RPMI8226 (cell line): ENCODE measurements at places on chromosomes 1 and 21.

GRCh38 chr1:184840596-184840995, 85.9 kb upstream of the EDEM3 start:
- no peak for DNase-seq

GRCh38 chr1:11441211-11441952, 37.6 kb upstream of the DISP3 start:
- no peak for DNase-seq

GRCh38 chr1:211738691-211739301, 63.4 kb upstream of the NEK2 start:
- peak; percentile 51 for DNase-seq

DNA sequence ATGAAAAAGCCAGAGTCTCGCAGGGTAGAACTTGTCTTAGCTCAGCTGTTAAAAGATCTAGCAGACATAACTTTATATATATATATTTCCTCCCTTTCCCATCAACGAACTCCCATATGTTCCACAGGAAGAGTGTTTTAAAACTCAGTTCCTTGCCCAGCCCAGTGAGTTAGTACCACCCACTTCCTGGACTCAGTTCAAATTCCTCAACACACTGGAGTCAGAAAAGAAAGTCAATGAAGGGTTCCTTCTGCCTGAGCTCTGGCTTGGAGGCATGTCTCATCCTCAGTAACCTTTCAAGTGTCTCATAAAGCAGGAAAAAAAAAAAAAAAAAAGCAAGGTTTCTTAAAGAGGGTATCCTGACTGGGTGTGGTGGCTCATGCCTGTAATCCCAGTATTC, 15.6 kb downstream of the TPM3 start:
- no peak for DNase-seq

- no peak for DNase-seq
These were observed 20.1 kb downstream of the URB1 start for GRCh38 chr21:32372755-32373154.

GRCh38 chr1:77680173-77680572, 2.3 kb downstream of the ZZZ3 start:
- no peak for DNase-seq

DNA sequence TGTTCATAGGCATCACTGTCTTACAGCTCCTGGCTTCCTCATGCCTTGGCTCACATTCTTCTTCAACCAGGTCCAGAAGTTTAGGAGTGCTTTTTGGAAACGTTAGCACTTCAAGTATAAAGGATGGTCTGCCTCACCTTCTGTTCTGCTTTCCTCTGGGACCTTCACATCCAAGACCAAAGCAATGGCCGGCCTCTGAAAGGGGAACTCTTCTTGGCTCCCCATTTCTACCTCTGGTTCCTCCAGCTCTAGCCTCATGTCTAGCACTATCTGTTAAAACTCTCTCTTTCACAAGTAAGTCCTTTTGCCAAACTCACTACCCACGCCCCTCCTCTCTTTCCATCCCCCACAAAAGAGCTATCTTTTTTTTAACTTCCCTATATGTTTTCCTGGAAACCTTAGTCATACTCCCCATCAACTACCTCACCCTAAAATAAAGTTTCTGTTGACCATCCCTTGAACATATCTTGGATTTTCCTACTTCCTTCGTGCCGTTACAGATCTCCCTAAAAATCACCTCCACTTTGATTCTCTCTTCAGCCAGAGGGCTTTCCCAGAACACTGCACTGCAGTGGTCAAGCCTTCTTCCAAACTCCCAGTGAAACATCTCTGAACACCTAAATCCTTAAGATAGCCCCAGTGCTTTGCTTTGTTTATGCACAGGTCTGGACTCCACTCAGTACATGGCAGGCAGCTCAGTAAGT, 7.9 kb downstream of the SORT1 start:
- DNase-seq = no peak

DNA sequence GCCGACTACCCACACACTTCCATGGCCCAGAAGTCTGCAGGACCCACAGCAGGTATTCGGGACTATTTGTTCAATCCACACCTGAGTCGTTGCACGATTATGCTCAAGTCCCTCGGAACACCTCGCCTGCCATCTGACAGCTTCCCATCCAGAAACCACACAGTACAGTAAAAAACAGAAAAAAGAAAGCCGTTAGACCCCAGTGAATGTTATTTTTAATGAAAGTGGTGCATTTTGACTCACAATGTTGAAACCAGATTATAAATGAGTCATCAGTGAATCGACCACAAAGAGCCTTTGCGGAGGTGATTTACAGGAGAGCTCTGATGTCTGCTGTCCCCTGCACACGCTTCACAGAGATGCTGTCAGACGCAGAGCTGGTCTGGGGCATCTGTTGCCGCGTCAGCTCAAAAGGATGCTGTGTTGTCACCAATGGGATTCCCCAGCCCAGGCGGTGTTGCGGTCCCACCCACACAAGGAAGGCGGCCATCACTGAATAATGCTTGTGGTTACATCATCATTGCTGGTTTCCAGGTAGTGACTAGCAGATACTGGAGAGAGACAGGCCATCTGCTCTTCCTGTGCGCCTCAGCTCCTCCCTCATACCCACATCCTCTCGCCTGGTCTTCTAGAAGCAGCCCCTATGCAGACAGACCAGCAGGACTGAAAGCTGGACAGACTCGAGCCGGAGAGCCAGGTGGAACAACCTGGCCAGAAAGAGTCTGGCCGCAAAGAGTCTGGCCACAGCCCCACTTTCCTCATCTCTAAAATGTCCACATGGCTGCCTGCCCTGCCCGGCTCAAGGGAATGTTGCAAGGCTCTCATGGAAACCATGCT, 116.8 kb downstream of the TOMM20 start:
- DNase-seq = peak; percentile 99

DNA sequence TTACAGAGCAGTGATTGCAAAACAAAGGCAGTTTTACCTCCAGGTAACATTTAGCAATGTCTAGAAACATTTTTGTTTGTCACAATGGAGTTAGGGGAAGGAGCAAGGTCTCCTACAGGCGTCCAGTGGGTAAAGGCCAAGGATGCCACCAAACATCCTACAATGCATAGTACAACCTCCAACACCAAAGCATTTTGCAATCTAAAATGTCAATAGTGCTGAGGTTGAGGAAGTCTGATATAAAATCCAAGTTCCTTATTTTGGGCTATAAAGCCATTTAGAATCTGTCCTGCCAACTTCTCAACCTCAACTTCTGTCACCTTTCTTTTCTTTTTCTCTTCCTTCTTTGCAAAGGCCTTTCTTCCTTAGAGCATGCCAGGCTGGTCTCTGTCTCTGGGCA, 111.2 kb downstream of the FASLG start:
- no peak for DNase-seq

- DNase-seq = no peak
These were observed 16.2 kb downstream of the CDCA8 start for GRCh38 chr1:37708471-37708870.

GRCh38 chr1:40432644-40433390, 17.5 kb upstream of the ZFP69B start:
- DNase-seq = no peak

DNA sequence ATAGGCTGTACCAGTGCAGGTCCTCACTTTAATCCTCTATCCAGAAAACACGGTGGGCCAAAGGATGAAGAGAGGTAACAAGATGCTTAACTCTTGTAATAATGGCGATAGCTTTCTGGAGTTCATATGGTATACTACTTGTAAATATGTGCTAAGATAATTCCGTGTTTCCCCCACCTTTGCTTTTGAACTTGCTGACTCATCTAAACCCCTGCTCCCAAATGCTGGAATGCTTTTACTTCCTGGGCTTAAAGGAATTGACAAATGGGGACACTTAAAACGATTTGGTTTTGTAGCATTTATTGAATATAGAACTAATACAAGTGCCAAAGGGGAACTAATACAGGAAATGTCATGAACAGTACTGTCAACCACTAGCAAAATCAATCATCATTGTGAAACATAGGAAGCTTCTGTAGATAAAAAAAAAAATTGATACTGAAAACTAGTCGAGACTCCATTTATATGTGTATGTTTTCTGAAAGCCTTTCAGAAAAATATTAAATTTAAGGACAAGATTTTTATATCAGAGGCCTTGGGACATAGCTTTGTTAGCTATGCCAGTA, 7.0 kb downstream of the SOD1 start:
- no peak for DNase-seq

DNA sequence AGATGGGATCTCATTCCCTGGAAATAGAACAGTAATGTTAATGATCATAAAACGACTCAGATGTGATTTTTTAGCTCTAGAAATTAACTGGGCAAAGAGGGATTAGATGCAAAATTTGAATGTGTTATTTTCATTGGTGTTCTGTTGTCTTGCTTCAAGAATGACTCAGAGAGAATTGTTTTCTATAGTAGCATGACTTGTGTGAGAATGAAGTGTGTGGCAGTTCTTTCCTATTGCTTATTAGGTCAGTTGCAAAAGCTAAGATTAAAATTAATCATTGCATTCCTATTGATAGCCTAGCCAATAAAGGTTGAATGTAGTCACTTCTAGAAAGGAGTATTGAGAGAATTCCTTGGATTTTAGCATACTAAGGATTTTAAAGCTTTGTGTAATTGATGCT, 22.9 kb downstream of the SPEN start:
- DNase-seq = no peak

- no peak for DNase-seq
These were observed 9.3 kb upstream of the CTRC start for GRCh38 chr1:15428815-15429435.

GRCh38 chr1:223394242-223394641, 1.0 kb downstream of the CCDC185 start:
- no peak for DNase-seq

DNA sequence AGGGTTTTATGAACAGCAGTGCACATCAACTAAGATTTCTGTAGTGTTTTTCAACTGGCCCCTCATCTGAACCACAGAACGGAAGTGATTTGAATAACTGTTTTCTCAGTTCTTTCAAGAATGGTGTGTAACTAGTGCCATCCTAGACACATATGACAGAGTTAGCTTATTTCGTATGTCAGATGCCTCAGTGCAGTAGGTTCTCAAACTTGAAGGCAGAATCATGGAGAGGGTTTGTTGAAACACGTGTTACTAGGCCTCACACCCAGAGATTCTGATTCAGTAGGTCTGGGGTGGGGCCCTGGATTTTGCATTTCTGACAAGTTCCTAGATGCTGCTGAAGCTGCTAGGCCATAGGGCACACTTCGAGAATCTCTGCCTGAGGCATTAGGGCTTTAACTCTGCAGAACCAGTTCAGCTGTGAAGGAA, 49.0 kb downstream of the SCCPDH start:
- DNase-seq = peak; percentile 13

DNA sequence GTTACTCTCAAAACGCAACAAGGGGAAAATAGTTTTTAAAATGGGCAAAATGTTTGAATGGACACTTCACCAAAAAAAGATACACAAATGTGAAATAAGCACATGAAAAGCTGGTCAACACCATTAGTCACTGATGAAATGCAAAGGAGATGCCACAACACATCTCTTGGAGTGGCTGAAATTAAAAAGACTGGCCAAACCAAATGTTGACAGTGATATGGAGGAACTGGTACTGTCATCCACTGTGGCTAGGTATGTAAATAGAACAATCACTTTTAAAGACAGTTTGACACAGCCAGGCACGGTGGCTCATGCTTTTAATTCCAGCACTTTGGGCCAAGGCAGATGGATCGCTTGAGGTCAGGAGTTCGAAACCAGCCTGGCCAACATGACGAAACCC, 91.1 kb downstream of the POFUT2 start:
- no peak for DNase-seq

GRCh38 chr1:36384542-36385409, 948 bp downstream of the STK40 start:
- peak; percentile 57 for DNase-seq

DNA sequence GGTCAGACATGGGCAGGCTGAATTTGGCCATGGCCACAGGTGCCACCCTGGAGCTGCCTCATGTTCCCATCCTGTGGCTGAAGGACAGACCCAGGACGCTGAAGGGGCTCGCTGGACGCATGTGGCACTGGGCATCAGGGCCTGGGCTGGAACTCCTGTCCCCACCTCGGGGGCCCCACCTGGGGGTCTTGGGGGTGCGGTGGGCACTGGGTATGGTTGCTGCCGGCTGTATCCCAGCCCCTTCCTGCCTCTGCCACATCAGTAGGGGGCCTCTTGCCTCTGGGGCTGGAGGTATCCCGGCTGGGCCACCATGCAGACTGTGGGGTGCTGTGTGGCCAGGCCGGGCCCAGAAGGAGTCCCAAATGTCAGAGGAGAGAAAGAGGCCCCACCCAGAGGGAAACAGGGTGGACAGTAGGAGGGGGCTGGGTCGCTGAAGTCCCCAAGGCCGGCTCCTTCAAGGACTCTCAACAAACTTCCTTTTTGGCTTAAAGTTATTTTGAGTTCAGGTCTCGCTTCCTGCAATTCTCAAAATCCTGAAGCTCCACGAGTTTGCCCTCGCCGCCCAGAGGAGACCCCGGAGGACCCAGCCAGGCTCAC, 78.7 kb downstream of the SIK1 start:
- no peak for DNase-seq

GRCh38 chr1:9191231-9191630, 43.3 kb upstream of the H6PD start:
- no peak for DNase-seq

GRCh38 chr1:41102653-41103052, 81.1 kb upstream of the SLFNL1 start:
- no peak for DNase-seq

- no peak for DNase-seq
These were observed 82.8 kb upstream of the CHODL start for GRCh38 chr21:18161841-18162240.

DNA sequence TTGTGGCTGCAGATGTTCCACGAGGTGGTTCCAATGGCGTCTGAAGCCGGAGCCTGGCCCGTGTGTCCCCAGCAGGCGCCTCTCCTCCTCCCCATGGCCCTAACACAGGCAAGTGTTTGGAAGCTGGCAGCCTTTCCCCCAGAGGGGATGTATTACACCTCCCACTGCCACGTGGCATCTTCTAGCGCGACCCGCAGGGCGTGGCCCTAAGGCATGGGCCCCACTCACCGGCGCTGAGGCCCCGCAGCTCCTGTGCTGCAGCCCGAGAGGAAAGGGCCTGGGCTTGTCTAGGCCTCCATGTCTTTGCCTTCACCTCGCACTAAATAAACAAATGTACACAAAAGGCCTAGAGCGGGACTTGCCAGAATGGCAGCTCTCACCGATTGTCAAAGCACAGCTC, 37.9 kb downstream of the SLC66A1 start:
- no peak for DNase-seq

DNA sequence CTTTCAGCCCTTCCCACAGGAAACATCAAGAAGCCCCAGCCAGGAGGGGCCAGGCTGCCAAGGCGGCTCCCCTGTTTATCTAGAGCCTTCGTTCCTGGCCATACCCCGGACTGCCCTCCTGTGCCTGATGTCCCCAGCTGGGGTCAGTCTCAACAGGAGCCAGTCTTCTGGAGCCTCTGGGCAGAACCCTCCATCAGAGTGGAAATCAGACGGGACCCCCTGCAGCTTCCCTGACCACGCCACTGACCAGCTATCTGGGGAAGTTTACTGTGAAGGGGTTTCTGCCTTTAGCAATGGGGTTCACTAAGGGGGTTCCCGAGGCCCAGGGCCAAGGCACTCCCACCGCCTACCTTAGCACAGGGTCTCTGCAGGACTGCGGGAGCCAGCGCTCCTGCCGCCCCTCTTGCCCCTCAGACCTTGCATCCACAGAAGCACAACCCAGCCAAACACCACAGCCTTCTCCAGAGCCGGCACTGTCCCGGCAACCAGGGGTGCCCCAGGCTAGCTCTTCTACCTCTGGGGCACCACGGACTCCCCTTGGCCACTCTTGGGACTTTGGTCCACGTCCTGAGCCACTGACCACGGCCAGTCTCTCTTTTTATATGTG, 3.5 kb upstream of the MTFR1L start:
- DNase-seq = no peak

GRCh38 chr21:39388038-39388810, 39.3 kb upstream of the HMGN1 start:
- DNase-seq = peak; percentile 90
